ENCODE measurements at places on chromosomes 12 and 14.

- no peak for DNase-seq
These were observed 391.6 kb downstream of the ZFP36L1 start for GRCh38 chr14:68401317-68401716.

DNA sequence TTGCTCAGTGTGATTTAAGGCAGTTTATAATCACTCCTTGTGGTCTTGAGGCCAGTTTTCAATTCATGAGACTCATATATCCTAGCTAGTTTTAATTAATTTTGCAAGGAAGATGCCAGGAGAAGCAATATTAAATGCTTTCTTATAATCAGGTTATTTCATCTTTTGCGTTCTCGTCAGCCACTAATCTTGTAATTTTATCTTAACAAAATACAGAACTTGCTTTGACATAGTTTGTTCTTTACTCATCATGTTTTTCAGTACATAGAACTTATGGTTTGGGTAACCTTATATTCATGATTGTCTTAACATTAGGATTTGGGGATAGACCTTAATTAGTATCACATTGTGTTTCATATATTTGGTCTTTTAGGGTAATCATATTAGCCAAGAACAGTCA, 76.0 kb downstream of the LIN52 start:
- no peak for DNase-seq

- DNase-seq = no peak
These were observed 57.9 kb upstream of the SLCO1B1 start for GRCh38 chr12:21073129-21073528.

- no peak for DNase-seq
These were observed 950.7 kb upstream of the FLRT2 start for GRCh38 chr14:84579292-84579691.

DNA sequence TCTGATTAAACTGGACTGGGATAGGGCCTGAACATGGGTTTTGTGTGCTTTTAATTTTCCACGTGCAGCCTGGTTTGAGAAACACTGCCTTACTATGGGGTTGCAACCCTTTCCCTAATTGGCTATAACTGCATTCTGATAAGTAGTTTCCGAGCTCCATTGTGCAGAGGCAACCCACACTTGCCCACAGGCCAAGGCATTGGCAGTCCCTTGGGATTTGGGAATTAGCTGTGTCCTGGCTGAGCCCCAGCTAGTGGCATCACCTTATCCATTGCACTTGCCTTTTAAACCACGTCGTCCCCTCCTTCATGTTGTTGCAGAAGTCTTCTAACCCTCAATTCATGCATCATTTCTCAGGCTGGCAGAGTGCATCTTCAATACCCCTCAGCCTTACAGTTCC, 10.2 kb downstream of the VCPKMT start:
- DNase-seq = no peak

- DNase-seq = no peak
These were observed 215.9 kb upstream of the HMGA2 start for GRCh38 chr12:65608319-65608916.

- DNase-seq = no peak
These were observed 318.6 kb upstream of the DIO3 start for GRCh38 chr14:101242442-101243385.

DNA sequence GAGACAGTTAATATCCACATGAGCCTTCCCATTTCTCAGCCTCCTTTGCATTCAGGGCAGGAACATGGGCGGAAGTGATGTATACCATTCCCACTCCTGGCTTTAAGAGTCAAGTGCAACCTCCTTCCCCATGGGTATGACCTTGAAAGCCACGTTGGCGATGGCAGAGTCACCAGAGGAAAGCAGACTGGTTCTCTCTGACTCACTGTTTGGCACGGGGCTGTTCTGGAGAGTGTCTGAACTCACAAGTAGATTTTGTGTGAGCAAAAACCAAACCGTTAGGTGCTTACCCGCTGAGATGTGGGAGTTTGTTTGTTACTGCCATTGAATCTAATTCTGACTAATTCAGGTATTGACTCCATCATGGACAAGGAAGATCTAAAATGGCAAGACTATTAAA, 36.7 kb upstream of the PZP start:
- no peak for DNase-seq

DNA sequence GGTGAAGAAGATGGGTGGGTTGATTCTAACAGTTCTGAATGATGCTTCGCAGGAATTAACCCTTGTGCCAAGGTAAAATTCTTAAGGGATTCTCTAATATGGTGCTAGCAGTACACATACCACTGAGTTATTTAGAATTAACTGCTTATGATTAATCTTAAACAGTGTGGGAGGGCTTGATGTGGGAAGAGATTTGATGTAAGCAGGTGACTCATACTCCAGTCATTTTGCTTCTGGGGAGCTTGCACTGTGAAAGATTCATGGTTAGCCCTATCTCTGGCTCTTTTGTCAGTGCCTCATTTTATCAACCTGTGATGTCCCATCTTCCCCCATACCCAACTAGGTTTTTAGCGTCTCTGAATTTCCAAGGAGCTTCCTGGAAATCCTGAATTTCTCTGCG, 83.8 kb downstream of the NRXN3 start:
- DNase-seq = no peak

DNA sequence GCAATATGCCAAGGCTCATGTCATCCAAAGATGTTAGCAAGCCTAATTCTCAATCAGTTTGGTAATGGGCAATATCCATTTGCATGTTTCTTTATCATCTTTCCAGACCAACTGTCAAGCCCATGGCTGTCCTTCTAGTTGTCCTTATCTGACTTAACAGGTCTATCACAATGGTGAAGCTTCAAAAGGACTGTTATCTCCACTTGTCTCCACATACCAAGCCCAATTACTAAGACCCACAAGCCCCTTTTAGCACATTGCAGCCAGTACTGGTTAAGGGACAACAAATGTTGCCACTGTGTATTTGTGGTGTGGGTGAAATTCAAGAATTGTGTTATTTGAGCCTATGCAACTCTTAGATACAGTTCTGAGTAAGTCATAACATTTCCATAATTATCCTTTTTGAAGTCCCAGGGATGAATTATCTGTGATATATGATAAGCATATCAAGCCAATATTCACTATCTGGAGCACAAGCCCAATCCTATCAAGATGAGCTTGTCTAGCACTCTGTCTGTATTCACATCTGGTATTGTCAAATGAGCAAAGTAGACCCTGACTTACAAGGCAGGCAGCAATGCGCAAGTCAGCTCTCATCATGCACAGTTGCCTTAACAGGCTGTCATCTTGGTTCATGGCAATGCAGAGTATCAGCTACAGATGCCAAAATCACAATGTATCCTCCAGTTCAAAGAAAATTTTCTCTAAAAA, 19.3 kb upstream of the ST8SIA1 start:
- DNase-seq = no peak

DNA sequence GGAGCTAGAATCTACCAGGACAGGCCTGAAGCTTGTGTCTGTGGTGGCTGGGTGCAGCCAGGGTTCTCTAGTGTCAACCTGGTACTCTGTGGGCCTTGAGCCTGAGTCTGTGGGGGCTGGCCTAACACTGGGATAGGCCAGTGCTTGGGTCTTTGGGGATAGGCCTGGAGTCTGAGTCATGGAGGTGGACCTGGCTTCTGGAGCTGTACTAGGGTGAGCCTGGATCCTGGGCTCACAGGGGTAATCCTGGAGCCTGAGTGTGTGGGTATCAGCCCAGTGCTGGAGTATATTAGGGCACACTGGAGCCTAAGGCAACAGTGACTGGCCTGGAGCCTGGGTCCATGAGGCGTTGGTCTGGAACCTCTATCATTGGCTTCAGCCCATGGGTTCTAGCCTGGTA, 182.5 kb upstream of the NPAS3 start:
- no peak for DNase-seq

DNA sequence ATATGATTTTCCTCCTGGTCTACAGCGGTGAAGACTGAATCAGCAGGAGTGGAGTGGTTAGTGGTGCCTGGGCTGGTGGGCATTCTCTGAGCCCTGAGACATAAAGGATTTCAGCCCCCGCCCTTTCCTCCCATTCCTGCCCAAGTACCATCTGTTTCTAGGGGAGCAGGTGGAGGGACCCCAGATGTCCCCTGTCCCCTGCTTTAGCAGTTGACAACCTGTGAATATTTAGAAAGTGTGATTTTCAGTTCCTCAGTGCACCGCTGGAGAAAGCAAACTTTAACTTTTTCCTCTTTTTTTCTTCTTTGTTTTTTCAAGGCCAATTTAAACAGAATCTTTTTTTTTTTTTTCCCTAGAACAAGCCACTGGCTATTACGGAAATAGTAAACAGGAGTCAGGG, 163.8 kb upstream of the MYL2 start:
- no peak for DNase-seq

- peak; percentile 60 for DNase-seq
These were observed 2.5 kb downstream of the NUAK1 start for GRCh38 chr12:106136263-106136662.

DNA sequence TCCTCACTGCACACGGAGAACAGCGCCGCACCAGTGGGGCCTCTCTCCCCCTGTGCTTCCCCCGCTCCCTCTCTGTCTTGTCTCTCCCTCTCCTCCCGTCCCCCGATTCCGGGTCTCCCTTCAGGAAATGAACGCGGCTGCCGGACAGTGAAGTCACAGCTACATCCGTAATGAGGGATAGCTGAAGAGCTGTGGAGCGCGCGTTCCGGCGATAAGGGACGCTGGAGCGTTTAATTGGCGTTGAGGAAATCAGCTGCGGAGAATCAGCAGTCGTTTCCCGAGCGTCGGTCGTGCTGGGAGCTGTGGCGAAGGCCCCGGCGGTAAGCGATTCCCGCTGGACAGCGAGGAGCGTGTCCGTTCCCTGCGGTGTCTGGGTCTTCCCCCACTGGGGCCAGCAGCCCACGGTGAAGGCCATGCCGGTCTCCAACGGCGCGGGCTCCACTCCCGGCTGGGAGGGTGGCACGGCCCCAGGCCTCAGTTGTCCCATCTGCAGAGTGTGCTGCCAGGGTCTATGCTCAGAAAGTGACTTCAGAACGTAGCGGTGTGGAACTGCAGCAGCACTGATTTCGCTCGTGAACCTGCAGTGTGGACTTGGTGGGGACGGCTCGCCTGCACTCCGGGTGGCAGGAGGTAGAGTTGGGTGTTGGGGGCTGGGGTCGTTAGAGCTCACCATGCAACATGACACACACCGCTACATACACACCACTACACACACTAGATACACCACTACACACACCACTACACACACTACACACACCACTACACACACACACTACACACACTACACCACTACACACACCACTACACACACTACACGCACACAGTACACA, 10.9 kb downstream of the NOC4L start:
- no peak for DNase-seq

DNA sequence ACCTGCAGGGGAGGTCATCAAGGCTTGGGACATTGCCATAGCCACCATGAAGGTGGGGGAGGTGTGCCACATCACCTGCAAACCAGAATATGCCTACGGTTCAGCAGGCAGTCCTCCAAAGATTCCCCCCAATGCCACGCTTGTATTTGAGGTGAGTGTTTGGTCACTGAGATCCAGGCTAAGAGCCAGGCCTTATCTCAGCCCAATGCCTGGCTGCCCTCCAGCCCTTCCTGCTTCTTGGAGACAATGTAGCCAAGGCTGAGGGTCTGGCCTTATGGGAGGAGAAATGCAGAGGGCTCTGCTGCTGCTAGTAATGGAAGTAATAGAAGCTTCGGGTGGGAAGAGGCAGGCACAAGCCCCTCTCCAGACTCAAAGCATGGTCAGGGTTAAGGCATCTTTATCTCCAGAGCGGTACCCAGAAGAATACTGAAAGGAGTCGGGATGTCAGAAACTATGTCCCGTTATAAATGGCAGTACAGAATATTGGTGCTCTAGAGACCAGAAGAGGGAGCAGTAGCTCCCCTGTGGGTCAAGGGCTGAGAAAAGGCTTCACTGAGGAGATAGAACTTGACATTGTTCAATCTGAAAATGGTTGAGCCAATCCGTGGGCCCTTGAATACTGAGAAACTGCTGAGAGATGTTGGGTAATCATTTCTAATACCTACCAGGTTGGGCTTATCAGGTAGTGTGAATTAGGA, 3.1 kb downstream of the FKBP4 start:
- no peak for DNase-seq

DNA sequence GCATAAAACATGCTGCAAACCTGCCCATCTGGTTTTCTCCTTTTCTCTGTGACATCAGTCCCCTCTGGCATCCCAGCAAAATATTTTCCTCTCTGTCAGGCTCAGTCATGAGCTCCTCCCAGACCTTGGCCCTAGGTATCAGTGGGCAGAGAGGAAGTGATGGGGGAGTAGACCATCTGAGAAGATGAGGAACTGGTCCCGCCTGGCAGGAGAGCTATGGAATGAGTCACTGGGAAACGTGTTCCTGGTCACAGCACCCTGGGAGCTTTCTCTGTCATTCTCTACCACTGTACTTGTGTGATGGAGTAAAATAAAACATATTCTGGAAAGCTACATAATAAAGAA, 5.0 kb upstream of the SRSF9 start:
- no peak for DNase-seq

GRCh38 chr14:98169170-98169587, 1102.8 kb downstream of the BCL11B start:
- DNase-seq = no peak

DNA sequence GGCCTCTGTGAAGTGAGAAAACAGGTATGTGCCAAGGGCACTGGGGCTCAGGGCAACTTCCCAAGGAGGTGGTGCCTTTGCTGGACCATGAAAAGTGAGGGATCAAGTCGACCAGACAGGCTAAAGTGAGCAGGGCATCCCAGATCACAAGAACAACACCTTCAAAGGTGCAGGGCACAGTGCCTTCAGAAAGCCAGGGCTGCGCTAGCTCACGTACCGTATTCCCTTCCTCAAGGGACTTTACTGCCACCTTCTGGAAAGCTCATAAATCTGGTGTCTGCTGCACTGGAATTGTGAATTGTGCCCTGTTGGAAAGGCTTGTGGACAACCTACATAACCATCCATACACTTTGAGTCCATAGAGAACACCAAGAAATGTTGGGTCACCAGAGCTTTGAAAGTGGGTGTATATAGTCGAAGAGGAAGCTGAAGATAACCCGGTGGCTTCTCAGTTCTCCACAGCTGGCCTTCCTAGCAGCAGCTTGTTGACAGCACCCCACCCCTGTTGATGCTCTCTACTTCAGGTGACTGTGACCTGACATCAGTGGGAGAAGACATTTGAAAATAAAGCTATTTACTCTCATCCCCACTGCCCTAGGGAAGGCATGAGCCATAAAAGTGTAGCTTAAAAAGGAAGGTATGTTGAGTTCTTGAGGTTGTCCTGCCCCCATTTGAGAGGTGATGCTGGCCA, 24.5 kb downstream of the FIGNL2 start:
- DNase-seq = no peak

DNA sequence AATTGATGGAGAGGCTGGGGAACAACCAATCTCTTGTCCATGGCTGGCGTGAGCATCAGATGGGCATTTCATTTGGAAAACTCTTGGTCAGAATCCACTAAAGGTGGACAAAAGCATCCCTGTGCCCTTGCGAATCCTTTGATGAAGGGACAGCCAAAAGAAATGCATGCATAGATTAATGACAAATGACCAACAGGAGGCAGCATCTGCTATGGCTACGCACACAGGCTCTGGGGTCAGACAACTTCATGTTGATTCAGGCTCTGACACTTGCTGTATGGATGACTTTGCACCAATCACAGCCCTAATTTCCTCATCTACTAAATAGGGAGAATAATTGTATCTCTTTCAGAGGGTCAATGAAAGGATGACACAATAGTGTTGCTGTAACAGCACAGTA, 117.5 kb downstream of the ASCL4 start:
- no peak for DNase-seq

GRCh38 chr14:67416810-67417209, 4.8 kb upstream of the PLEK2 start:
- no peak for DNase-seq
